Umbilical cord (tissue), 2 donors: ENCODE measurements at places on chromosomes 7 and 10. TPM values are rescaled to one million over a fixed set of nuclear protein-coding genes. Genes with fewer than 3 reads are reported as not detected.
A peak's percentile ranks its signal among the peaks of the same experiment; 100 is the strongest.

GRCh38 chr10:67261300-67261797 lies 335.5 kb downstream of the LRRTM3 start:
- no peak for DNase-seq

- DNase-seq = peak; percentile 74
Measured at GRCh38 chr7:92809760-92810573, 26.4 kb downstream of the CDK6 start.

- no peak for DNase-seq
Measured at GRCh38 chr7:87341441-87341840, 4.0 kb upstream of the CROT start.

- DNase-seq = peak; percentile 9
Measured at GRCh38 chr7:9981742-9982349, 991.8 kb upstream of the PHF14 start.

DNA sequence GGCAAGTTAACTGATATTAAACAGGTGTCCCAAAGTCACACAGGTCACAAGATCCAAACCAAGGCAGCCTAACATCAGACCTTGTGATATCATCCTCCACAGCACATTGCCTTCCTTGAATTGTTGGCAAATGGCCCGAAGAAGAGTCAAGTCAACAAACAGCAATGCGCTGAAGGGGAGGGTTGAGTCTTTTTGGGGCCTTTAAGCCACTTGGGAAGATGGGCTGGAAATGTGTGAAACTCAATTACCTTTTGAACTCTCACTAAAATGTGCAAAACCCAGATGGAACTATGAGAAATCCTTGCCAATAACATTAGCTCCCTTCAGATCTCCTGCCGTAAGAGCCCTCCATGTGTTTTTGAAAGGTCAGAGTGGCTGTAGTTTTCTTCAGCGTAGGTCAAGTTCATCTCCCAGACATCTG lies 47.9 kb upstream of the STK17A start:
- DNase-seq = peak; percentile 33

- DNase-seq = no peak
Measured at GRCh38 chr7:159147687-159148086, 3.0 kb upstream of the VIPR2 start.

DNA sequence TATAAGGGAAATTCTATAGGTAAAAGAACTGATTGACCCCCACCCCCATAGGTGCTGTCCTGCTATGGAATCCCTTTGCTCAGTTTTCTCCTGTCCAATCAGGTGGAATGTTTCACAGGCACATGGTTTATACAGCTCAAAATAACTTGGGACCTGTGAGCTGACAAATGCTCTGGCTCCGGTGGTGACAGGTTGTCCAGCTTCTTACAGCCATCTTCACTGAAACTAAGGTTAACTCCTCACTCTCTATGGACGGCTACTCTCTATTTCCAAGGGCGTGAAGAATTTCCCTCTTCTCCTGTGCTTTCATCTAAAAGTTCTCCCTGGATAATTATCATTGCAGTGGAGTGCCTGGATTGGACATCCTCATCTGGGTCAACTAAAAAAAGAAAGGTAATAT lies at the start of gene MYPN:
Gene MYPN (plus strand): TSS at position 158 of the 400 bp plus-strand sequence. CDS start 11,951 bp downstream, outside the sequence.
- no peak for DNase-seq

ACBD7 gene
- 1.9 TPM for total RNA-seq

DNA sequence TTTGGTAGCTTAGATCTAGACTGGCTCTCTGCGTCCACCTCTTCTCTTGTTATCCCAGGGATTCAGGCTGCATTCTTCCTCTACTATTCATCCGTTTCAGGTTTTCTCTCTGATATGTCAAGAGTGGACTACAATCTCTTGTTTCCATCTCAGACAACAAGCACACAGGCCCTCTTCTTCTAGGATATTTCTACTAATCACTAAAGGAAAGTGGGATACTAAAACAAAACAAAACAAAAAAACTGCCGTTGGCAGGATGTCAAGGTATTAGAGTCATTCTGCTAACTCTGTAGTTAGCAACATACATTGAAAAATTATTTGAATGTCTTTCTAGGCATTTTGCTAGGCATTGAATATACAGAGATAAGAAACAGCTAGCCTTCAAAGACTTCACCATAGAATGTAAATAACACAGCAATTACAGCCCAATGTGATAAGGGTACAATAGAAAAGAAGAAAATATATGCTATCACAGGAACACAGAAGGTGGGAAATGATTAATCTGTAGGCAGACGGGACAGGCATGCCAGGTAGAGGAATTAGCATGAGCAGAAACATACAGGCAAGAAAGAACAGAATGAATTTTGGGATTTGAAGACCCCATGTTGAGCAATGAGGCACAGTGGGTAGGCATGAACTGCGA lies 210.5 kb downstream of the CSTF2T start:
- peak; percentile 54 for DNase-seq

FAM13C gene
- 9.4 TPM for total RNA-seq

DNA sequence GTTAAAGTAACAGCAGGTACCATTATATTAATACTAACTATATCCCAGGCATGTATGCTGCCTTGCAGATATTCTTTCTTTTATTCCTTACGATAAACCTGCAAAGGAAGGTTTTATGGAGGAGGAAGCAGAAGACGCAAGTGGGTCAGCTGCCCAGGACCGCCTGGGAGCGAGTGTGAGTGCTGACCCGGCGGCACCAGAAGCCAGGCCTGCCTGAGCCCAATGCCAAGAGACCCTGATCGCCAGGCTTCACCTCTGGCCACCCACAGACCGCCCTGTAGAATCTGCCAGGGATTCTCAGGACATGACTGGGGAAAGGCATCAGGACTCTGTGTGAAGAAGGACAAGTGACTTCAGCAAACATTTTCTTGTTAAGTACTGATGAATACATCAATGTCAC lies 26.3 kb downstream of the PITRM1 start:
- no peak for DNase-seq

C10orf67 gene
- total RNA-seq = 7.7 TPM

DNA sequence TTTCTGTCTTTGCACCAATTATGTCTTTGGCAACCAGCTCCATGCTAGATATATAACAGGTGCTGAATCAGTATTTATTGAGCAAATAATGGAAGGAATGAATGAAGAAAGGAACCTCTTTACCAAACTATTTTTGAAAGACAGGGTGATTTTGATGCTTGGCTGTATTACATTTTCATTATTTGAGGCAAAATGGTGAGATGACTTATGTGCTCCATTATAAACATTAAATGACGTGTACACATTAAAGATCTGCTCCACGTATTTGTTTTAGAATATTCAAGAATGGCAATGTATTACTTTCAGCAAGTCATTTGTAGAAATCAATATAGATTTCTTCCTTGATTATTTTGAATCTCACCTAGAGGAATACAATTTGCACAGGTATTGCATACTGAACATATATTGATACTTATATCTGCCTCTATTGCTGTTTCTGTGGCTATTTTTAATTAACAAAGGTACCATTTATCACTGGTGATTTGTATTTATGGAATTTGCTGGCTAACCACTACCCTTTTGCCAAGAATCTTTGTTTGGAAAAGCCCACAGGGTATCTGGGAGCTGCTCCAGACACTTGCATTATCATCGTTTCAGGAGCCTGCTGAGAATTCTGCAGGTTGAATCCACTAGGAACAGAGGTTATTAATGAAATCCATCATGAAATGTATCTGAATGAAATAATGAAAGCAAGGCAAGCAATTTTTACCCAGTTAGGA lies 92.2 kb downstream of the SEMA3C start:
- DNase-seq = no peak

- DNase-seq = no peak
Measured at GRCh38 chr7:1672851-1673486, 2.9 kb downstream of the ELFN1 start.

TCAF2 gene
- total RNA-seq = 6.7 TPM

MET gene
- total RNA-seq = 23.1 TPM

DNA sequence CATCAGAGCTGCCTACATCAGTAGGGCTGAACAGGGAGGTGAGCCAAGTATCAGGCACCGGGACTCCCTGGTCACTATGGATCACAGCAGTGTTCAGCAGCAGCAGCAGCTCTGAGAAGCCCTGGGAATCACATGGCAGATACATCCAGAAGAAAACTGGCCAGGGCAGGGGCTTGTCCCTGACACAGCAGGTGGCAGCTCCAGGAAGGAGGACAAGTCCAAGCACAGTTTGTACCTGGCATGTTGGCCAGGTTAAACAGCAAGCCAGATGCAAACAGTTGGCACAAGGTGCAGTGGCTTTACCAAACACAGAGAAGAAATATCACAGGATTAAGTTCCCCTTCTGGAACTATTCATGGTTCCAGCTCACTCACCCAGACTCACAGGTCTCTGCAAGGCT lies 139.4 kb downstream of the KCNMA1 start:
- no peak for DNase-seq

ARPC1A gene
- 54.4 TPM for total RNA-seq

- DNase-seq = no peak
Measured at GRCh38 chr7:143505838-143506237, 28.2 kb downstream of the TAS2R41 start.

SPDYE11 gene
- total RNA-seq = 1.7 TPM

LIPM gene
- not detected for total RNA-seq

GRCh38 chr7:68125168-68125567 lies 1128.5 kb downstream of the TYW1 start:
- DNase-seq = no peak

DNA sequence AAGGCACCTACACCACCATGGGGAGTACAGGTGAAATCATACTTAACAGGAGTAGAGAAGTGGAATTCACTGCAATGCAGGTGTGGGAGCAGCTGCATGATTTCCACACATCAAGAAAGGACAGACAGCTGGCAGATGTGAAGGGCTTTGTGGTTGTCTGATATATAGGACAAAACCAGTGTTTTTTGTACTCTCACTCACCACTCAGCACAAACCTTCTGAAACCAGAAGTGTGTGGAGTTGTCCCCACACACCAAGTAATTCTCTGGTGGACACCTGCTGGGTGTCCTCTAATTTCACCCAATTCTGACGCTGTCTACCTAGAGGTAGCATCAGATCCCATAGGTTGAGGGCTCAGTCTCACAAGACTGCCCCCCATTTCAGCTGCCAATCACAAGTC lies 327.7 kb upstream of the KMT2E start:
- DNase-seq = no peak

DNA sequence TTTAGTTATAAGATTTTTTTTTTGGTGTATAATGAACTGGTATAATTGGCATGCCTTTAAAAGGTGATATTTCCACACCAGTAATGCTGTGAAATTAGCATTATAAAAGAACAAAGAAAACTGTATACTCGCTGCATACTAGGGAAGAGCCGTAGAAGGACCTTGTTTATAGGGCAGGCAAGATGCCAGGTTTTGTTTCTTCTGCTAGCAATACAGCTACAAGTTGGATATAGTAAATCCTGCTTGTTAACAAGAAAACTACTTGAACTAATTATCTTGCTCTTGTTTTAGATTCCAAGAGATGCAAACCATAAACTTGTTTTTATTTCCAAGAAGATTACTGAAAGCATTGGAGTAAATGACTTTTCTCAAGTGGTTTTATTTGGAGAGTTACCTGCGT lies 1.9 kb downstream of the DNAH11 start:
- DNase-seq = no peak

PTN gene
- 25.8 TPM for total RNA-seq

- DNase-seq = no peak
Measured at GRCh38 chr10:28564905-28565304, 32.0 kb downstream of the WAC start.

DNA sequence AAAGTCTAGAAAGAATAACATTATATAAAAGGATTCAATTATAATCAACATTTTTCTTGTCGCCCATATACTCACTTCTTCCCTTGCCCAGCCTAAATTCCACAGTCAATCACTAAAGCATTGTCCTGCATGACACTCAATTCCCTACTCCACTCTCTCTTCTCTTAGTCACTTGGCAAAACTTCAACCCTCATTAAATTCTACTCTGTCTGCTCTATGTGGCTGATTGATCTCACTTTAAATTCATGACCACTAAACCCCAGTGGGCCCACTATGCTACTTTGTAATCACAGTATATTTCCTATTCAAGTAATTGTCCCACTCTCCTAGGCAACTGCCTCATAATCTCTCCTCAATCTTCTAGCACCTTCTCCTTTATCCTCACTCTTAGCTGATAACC lies 54.1 kb downstream of the MTERF1 start:
- no peak for DNase-seq

LRMDA gene
- 1.7 TPM for total RNA-seq

DNA sequence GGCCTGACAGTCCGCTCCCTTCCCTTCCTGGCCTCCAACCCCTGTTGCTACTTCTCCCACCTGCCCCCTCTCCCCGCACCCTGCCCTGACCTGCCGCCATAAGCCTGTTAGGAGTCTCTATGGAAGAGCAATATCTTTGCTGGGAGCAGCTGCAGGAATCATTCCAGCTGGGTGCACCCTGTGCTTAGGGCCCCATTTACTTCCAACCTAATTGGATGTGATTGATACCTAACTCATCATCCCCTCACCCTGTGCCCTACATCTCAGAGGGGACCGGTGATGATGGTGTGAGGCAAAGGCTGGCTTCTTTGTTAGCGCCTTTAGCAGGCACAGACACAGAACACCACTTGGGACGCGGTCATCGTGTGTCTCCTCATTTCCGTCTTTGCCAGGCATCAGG lies 80.0 kb upstream of the FAM180A start:
- no peak for DNase-seq

GRCh38 chr10:77500754-77501151 lies 136.9 kb downstream of the KCNMA1 start:
- no peak for DNase-seq

DNA sequence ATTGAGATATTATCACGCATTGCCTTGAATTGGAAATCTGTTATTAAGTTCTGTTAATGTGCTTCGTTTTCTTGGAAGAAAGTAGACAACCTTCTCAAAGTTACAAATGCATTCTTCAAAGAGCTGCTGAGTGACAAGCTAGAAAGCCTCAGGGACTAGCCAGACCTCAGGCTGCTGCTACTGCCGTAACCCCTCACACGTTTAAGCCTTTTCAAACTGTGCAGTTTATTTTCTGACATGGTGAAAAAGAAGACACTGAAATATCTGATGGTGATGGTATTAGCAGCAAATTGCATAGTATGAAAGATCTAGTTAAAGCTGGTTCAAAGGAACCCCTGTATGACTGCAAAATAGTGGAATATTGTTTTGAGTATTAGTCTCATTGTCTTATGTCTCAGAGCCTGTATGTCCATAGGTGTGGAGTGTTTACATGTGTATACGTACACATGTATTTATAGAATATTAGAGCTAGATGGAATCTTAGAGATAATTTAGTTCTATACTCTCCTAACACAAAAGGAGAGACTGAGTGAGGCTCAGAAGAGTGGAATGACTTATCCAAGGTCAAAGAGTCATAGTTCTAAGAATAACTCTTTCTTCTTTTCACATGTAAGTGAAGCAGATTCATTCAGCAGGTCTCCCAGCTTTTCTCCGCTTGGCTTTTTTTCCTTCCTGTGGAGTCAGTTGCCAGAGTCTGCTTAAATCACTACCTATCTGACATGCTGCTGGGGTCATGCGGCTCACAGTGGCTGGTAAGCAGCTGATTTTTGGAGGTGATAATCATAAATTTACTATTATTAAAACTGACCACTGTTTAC lies 431.9 kb downstream of the PLXDC2 start:
- DNase-seq = no peak
